Activated T-helper 1 cell treated with anti-CD3 and anti-CD28 coated beads, Interleukin-2, amount 50 U/mL, for 16 hours (primary cell): ENCODE measurements at places on chromosomes 4 and X.

DNA sequence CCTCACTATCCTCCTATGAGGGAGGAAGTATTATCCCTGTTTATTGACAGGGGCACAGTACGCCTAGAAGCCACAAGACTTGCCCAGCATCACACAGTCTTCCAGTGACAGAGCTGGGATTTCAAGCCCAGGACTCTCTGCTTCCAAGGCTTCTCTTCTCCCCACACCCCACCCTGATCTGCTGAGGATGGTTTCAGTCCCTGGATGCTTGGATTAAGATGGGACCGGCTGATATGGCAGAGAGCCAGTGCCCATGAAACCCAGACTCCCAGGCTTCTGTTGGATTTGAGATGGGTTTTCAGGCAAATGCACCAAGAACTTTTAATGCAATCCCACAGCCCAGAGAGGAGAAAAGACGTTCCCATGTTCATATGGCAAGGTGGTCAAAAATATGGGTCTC is 23.2 kb downstream of the EFNB1 start:
- DNase-seq = no peak

DNA sequence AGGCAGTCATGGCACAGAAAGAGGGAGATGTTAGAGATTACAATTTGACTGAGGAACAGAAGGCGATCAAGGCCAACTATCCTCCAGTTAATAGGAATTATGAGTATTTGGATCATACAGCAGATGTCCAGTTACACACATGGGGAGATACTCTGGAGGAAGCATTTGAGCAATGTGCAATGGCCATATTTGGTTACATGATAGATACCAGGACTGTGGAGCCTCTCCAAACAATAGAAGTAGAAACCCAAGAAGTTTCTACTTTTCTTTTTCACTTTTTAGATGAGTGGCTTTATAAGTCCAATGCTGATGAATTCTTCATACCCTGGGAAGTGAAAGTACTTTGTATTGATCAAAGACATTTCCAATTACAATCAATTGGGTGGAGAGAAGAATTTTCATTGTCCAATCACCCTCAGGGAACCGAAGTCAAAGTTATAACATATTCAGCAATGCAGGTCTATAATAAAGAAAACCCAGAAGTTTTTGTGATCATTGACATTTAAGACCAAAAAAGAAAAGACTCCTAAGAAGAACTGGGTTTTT is 139.1 kb downstream of the MAB21L2 start:
- DNase-seq = no peak

GRCh38 chrX:49312176-49312575 is 8.7 kb downstream of the GAGE10 start:
- DNase-seq = no peak

- no peak for DNase-seq
Measured at GRCh38 chrX:85037114-85037513, 33.4 kb downstream of the APOOL start.

- no peak for DNase-seq
Measured at GRCh38 chr4:105990933-105991332, 95.7 kb downstream of the NPNT start.

GRCh38 chr4:1870328-1870577 is 940 bp upstream of the NSD2 start:
- DNase-seq = peak; percentile 73

GRCh38 chrX:129779747-129780146 is at the start of gene SASH3:
Gene SASH3, plus strand, starts transcription at chrX:129779949. Its CDS starts 149 bp downstream, at chrX:129780098.
- peak; percentile 37 for DNase-seq
